ENCODE measurements at places on chromosomes 4 and X.

GRCh38 chr4:3388471-3389232 lies 53.1 kb upstream of the HGFAC start:
- no peak for DNase-seq

GRCh38 chr4:164892018-164892417 lies 15.0 kb downstream of the APELA start:
- DNase-seq: no peak

- no peak for DNase-seq
Measured at GRCh38 chr4:138692411-138692810, 323.2 kb upstream of the NOCT start.

GRCh38 chrX:77960567-77960966 lies 8.9 kb downstream of the PGAM4 start:
- DNase-seq: no peak

DNA sequence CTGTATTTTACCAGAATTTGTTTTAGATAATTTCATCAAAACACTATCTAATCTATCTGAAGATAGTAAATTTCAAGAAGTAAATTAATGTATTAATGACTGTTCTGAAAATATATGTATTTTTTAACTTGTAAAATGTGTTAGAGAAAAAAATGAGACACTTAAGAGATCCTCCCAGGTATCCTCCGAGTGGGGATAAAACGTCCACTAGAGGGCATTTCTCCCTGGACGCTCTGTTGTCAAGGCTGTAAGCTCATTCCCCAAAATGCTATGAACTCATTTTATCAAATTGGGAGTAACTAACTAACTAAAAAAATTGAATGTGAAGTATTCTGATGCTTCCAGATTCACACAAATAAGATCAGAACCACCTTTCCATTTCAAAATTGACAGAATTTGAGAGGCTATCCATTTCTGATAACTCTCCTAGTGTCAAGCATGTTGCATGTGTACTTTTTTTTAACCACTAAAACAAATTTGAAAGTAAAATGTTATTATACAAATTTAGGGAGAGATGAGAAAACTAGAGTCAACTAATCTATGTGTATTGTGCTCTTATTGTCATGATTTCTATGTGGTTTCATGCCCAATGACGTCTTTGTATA lies 337.3 kb upstream of the HS3ST1 start:
- DNase-seq: no peak

GRCh38 chrX:40062525-40063155 lies 35.1 kb downstream of the BCOR start:
- DNase-seq: no peak

GRCh38 chr4:176789955-176790354 lies 2.8 kb downstream of the VEGFC start:
- DNase-seq: no peak

- no peak for DNase-seq
Measured at GRCh38 chrX:9587642-9588041, 122.8 kb downstream of the TBL1X start.
